ENCODE measurements at places on chromosomes 5 and 9.

GRCh38 chr5:93357686-93358085 lies 223.3 kb downstream of the NR2F1-AS1 start:
- no peak for DNase-seq

DNA sequence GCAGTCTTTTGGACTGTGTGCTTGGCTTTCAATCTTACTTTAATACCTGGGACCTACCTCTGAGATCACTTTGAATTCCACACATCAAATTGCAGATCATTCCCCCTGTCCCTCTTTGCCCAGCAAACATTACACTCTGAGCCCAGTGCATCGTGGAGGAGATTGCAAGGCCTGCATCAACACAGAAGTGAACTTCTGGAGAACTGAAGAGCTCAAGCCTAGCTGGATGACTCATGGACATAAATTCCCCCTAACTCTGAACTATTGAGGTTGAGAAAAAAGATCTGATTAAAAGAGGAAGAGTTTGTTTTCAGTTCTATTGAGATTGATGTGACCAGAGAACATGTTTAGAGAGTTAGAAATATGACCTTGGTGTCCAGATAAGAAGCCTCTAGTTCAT lies 316.0 kb upstream of the DMAC1 start:
- DNase-seq, result no peak

DNA sequence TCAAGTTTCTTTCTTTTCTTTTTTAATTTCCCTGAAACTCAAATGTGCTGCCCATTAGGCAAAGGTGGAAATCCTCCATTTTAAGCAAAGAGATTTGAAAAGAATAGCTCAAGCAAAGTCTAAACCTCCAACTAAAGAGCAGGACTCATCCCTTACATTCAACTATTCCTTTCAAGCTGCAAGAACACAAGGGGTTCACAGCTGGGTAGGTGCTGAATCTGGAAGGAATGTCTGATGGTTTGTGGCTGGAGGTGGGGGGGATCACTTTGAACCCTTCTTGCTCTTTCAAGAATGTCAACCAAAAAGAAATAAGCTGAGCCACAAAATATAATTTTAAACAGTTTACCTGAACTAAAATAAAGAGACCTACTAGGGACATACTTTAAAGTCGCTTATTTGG lies 375.7 kb upstream of the CDH10 start:
- no peak for DNase-seq

GRCh38 chr5:147754372-147755122 lies 28.0 kb downstream of the JAKMIP2 start:
- DNase-seq, result no peak

GRCh38 chr9:7042124-7042523 lies 284.4 kb downstream of the KDM4C start:
- no peak for DNase-seq

DNA sequence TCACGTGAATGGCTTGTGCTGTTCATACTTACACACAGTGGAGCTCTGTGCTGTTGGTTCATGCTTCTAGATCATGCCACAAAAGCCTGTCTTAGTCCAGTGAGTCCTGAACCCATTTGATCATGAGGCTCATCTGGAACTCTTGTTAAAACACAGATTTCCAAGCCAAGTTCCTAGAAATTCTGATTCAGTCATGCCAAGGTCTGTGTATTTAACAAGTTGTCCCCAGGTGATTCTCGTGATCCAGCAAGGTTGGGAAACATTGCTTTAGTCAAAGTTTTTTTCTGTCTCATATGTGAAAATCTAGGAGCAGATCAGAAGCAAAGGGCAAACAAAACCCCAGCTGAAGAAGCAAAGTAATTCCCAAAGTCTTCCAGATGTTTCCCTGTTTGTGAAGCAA lies 112.5 kb upstream of the GAS1 start:
- DNase-seq, result no peak

DNA sequence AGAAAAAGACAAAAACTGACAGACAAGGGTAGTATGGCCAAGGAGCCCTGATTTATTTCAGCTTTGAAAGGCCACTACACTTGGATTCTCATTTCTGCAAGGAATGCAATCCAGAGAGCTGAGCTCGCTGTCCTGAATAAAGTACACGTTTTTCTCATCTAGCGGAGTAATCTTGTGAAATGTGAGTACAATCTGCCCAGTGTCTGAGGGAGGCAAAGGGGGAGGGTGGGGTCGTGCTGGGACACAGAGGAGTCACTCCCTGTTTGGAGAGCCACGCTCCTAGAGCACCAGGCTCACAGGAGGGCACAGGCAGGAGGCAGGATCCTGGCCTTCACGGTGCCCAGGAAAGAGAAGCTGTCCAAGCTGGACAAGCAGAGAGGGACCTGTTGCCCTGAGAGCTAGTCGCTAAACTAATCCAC lies 51.0 kb upstream of the IFNK start:
- peak; percentile 24 for DNase-seq

DNA sequence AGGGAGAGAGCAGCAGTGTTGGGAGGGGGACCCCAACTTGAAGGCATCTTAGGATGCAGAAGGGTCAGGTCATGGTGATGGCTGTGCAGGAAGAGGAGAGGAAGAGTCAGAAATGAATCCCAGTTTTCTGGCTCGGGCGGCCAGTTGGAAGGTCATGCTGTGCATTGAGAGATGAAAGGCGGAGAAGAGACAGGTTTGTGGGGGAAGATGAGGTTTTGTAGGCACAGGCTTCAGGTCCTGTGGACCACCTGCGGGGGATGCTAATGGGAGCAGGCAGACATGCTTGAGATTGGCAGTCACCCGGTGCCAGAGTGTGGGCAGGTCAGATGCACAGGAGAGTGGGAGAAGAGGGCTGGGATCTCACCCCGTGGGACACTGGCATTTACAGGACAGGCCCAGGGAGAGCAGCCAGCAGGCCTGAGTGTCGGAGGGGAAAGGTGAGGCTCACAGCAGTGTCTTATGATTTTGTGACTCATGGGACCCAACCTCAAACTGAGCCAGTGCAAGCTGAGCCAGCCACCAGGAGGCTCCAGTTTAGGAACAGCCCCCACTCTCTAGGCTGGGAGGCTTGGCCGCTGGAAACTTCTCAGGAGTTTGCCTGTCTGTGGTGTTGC lies 17.5 kb downstream of the STXBP1 start:
- no peak for DNase-seq

DNA sequence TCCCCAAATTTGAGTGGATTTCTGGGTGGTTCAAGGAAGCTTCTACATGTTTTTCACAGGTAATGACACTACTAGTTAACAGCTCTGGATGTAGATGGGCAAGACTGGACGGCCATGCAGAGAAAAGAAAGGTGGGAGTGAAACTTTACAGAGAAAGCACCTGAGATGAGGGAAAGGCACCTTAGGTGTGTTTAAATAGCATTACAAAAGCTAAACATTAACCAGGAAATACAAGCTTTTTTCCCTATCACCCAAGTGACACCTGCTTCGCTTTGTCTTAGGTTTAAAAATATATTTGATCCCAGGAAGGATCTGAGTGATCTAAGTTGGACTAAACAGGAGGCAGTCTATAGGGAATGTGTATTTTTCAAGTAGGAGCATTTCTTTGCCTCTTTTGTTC lies 8.3 kb downstream of the C9orf152 start:
- no peak for DNase-seq

GRCh38 chr5:90020575-90021538 lies 388.7 kb downstream of the CETN3 start:
- DNase-seq, result no peak

- no peak for DNase-seq
These were observed 4.1 kb downstream of the TESK1 start for GRCh38 chr9:35609001-35609819.

GRCh38 chr5:173538654-173539053 lies 77.8 kb downstream of the BOD1 start:
- DNase-seq, result no peak

DNA sequence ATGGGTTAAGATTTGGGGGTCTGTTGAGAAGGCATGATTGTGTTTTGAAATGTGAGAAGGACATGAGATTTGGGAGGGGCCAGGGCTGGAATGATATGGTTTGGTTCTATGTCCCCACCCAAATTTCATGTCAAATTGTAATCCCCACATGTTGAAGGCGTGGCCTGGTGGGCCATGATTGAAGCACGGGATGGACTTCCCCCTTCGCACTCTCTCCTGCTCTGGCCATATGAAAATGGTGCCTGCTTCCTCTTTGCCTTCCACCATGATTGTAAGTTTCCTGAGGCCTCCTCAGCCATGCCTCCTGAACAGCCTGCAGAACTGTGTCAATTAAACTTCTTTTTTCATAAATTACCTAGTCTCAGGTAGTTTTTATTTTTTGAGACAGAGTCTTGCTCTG lies 14.7 kb upstream of the NOTCH1 start:
- no peak for DNase-seq

DNA sequence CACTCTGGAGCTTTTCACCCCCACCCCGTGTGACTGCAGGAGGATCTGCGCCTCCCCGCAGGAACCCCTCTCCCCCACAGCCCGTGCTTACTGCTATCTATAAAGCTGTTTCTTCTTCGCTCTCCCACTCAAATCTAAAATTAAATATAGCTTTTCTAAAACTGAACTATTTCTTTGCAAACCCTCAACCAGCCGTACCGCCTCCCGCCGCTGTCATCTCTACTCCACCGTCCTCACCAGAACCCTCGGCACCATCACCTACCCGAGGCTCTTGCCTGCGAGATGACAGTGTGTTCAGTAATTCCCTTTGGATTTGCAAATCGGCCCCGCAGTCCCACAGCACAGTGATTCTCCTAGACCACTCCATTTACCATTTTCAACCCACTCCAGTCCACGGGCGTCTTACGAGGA lies 13.6 kb downstream of the LPCAT1 start:
- DNase-seq, result peak; percentile 83

DNA sequence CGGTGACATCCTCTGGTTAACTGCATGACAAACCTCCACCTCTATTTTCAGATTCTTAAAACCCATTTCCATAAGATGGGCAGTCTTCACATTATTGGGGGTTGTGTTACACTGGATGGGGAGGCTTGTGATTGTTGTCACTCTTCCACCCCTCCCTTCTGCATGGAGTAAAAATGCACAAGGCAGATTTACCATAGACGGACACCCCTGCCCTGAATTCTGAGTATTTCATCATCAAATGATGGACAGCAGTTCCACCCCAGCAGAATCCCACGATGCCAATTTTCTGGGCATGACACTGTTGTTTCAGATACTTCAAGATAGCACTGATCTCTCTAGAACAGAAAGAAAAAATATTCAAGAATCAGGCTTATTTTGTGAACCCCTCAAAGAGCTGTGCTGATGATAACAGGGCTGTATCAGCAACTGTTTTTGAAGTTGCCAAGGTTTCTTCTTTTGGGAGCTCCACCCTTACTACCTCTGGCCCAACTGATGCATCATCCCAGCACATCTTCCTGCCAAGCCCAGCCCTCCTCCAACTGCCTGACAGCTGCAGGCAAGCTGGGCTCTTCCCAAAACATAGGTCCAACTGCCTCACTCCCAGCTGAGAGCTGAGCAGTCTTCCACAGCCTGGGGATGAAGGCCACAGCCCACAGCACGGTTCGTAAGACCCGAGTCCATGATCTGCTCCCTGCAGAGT lies 21.4 kb downstream of the CMBL start:
- DNase-seq, result no peak

- DNase-seq, result no peak
These were observed 26.5 kb downstream of the CDKN2A start for GRCh38 chr9:21967702-21968101.

DNA sequence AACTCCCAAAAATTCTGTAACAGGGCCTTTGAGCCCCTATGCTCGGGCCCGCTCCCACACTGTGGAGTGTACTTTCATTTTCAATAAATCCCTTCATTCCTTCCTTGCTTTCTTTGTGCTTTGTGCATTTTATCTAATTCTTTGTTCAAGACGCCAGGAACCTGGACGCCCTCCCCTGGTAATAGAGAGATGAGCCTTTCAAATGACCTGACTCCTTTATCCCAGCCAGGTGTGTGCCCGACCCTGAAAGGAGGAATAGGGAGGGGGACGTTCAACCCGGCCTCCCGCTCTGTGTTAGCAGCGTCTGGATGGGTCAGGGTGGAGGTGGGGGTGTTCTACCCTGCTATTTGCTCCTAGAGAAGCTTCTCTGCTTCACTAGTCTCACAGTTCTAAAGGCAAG lies 53.9 kb downstream of the FXN start:
- no peak for DNase-seq

DNA sequence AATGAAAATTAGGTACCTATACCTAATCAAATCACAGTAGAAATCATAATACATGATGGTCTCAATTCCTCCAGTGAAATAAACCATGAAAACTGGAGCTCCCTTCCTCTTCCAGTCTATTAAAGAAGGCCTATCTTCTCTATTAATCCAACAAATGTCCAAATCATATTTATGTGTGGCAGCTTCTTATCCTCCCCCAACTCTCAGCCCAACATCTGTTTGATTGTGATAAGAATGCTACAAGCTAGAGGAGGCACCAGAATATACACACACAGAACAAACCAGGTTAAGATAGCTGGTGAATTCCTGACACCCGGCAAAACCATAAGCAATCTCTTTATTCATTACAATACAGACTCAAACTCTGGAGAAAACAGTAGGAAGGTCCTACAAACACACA lies 110.8 kb downstream of the FBXL17 start:
- no peak for DNase-seq

DNA sequence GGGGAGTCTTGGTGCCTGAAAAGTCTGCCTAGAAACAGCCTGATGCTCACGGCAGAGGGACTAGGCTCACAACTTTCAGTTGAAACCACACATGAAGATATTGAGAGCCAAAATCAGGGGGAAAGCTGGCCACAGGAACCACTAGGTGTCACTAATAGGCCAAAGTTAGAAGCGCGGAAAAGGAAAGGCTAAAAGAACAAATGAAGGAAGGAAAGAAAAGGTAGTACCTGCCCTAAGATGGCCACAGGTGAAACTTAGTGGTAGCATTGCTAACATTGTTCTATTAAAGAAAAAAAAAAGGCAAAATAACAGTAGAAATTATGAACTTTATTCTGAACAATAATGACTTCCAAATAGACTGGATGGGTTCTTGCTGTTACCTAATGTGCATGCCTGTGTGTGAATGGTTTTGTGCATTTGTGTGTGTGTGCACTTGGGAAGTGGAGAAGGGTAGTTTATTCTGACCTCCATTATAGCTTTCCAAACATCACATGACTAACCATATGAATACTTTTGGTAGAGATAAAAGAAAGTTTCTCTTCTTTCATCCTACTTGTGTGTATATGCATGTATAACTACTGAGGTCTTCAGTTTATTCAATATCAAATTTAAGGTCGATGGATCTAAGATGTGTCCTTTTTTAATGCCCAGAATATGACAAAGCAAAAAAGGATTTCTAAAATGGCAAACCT lies 2.1 kb upstream of the RFESD start:
- DNase-seq, result peak; percentile 33

DNA sequence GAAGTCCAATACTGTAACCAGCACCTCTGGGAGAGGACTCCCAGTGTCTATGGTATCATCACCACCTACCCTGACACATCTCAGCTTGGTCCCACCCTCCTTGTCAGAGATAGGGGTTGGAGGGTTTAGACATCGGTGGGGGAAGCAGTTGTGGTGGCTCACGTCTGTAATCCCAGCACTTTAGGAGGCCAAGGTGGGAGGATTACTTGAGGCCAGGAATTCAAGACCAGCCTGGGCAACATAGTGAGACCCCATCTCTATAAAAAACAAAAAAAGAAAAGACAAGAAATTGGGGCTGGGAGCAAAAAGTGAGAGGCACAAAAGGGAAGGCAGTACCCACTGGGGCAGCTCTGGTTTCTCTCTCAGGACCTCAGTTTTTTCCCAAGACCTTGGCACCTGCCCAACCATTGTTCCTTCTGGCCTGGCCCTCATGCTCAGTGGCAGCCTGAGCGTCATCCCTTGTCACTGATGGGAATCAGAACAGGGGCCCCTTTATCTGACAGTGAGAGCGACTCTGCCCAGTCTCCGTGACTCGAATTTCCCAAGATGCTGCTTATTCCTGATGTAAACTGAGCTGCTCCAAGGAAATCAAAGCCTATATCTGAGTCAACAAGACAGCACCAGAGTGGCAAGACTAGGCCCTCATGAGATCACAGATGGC lies 80.5 kb upstream of the HSPA9 start:
- peak; percentile 95 for DNase-seq

GRCh38 chr5:107736638-107737037 lies 65.9 kb upstream of the EFNA5 start:
- DNase-seq, result no peak

Data from head of caudate nucleus (tissue), 42 donors.